ENCODE measurements at places on chromosomes 6 and 20.
A peak's percentile ranks its signal among the peaks of the same experiment; 100 is the strongest.

DNA sequence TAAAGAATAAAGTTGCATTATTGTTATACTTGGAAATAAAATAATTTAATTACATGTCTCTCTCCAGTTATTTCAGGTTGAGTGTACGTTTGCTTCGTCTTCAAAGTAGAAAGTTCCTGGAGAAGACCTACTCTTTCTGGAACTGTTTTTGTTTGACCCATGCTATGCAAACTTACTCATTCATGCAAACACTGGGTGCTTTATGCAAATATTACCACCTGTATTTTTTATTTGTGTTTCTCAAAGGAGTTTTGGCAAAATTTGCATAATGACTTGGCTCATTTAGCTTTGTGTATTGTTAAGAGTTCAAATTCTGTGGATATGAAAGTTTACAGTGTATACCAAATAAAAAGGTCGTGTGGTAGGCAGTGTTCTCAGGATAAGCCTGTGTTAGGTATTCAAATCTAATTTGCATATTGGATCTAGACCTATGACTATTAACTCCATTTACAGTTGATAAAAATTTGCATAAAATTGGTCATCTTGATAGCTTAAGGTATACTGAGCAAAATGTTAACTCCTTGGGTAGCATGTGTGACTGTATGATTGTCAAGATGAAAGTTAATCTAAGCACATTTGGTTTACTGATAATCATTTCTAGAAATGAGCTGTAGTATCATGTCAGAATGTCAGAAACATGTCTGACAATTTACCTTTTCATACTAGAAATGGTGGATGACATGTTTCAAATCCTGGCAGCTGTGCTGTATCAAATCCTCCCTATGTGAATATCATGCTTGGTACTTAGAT is 65.2 kb downstream of the CDKAL1 start:
- no peak for DNase-seq

GRCh38 chr6:14706378-14706929 is 539.4 kb upstream of the JARID2 start:
- no peak for DNase-seq

- DNase-seq = peak; percentile 49
Observed at GRCh38 chr20:5222919-5223634, 93.7 kb downstream of the PROKR2 start.

DNA sequence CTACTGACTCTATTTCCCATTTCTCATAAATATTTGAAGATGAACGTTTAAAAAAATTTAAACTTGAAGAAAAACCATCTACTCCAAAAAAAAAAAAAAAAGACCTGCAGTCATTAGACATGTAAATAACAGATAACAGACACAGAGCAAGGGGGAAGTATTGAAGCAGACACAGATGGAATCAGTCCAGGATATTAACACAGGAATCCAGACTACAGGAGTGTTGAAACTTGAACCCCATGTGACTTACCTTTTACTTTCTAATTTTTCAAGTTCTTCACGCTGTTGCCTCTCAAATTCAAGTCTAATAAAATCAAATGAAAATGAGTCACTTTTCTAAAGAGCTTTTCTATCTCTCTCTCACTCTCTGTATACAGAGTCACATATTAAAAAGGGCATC is 191.8 kb downstream of the KIF16B start:
- DNase-seq = no peak

GRCh38 chr6:111789598-111789997 is 83.7 kb downstream of the FYN start:
- no peak for DNase-seq

DNA sequence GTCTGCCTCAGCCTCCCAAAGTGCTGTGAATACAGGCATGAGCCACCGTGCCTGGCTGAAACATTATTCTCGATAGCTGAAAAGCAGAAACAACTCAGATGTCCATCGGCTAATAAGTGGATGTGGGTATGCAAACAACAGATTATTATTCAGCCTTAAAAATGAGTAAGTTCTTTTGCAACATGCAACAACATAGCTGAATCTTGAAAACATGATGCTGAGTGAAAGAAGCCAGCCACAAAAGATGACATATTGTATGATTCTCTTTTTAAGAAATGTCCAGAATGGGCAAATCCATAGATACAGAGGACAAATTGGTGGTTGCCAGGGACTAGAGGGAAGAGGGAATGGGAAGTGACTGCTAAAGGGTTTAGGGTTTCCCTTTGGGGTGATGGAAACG is 61.7 kb downstream of the RIOK1 start:
- no peak for DNase-seq

GRCh38 chr6:158865769-158866168 is 46.6 kb upstream of the EZR start:
- no peak for DNase-seq

DNA sequence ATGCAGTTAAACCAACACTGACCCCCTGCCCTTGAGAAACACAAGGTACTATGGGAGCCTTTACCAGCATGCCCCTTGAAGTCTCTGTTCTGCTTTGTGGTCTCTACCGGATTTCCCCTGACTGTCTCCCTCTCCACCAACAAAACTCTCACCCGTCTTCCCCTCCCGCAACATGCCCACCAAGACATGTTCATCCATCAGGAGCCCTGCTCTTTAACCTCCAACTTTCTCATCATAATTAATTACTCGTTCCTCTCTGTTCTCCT is 1.1 kb downstream of the ZNF165 start:
- DNase-seq = no peak

DNA sequence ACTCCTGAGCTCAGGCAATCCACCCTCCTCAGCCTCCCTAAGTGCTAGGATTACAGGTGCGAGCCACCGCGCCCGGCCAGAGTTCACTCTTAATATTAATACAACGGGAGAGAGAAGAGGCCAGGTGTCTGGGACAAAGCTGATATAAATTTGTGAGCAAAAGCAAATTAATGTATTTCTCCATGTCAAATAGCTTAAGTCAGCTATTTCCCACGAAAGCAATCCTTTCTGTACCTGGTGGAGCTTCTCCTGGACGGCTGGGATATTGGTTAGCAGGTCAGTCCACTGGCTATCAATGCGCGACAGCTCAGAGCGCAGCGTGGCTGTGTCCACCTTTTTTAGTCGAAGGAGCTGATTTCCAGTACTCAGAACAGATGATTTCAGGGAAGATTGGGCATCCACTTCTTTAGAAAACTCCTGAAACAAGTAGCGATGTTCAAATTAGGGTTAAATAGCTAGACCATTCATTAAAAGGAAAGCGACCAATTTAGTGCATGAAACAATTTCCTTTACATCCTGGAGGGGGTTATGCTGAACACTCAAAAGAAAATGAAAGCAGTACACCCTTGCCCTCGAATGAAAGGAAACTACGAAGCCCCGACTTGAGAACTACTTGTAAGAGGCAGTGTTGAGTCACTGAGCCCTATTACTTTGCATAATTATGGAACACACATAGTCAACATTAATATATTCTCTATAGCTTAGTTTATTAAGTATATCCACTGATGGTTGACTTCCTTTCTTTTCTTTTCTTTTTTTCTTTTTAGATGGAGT is 403.4 kb downstream of the SYNE1 start:
- no peak for DNase-seq

DNA sequence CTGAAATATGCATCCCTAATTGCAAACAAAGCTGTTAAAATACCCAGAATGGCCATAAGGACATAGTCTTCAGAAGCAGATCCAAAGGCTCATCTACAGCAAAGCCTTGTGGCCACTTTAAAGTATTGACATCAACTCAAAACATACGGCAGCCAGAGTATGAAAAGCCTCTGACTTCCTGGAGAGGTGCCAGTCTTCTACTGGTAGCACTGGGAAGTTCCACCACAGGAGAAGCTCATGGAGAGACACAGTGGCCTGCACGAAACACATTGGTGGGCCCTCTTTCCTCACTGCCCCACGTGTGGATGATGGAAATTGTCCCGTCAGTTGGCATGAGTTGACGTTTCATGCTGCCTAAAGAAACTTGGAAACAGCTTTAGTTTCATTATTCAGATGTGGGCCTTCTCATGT is 202.6 kb upstream of the HEY2 start:
- DNase-seq = no peak

- DNase-seq = no peak
Observed at GRCh38 chr6:34511214-34511914, 44.8 kb downstream of the SPDEF start.

GRCh38 chr6:156944412-156944811 is 167.2 kb downstream of the ARID1B start:
- no peak for DNase-seq

- DNase-seq = no peak
Observed at GRCh38 chr6:42118162-42119001, 24.0 kb downstream of the C6orf132 start.

GRCh38 chr20:60117065-60117464 is 158.8 kb downstream of the CDH26 start:
- DNase-seq = no peak

GRCh38 chr6:100506651-100507050 is 41.9 kb upstream of the SIM1 start:
- no peak for DNase-seq

GRCh38 chr6:104325341-104326172 is 534.2 kb downstream of the HACE1 start:
- peak; percentile 23 for DNase-seq

- no peak for DNase-seq
Observed at GRCh38 chr20:50218987-50219435, 28.4 kb downstream of the CEBPB start.

DNA sequence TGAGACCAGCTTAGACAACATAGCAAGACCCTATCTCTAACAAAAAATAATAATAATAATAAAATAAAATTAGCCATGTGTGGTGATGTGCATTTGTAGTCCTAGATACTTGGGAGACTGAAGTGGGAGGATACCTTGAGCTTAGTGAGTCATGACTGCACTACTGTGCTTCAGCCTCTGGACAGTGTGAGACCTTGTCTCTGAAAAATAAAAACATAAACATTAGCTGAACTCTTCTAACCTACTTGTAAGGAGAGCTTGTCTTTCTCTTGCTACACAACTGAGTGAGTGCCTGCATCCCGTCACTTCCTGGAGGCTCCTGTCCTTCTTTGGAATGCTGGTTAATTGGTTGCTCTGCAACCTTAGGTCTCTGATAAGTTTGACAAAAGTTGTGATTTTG is 5.1 kb upstream of the DBNDD2 start:
- no peak for DNase-seq

DNA sequence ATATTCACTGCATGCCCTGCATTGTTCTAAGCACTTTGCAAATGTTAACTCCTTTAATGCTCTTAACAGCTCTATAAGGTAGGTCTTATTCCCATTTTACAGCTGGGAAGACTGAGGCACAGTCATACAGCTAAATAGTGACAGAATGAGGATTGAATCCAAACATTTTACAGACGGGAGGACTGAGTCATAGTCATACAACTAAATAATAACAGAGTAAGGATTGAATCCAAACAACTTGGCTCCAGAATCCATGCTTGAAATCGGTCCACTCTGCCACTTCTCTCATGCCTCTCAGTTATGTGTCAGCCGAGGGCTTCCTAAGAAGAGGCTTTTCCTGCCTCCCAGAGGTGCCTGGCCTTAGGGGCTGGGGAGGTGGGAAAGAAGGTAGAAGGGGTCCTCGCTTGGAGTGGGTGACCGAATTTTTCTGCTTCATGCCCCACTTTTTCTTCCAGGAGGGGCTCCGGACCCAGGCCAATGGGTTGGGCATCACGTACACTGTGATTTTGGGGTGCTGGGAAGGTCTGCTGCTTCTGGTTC is 137.4 kb upstream of the RNF24 start:
- no peak for DNase-seq

DNA sequence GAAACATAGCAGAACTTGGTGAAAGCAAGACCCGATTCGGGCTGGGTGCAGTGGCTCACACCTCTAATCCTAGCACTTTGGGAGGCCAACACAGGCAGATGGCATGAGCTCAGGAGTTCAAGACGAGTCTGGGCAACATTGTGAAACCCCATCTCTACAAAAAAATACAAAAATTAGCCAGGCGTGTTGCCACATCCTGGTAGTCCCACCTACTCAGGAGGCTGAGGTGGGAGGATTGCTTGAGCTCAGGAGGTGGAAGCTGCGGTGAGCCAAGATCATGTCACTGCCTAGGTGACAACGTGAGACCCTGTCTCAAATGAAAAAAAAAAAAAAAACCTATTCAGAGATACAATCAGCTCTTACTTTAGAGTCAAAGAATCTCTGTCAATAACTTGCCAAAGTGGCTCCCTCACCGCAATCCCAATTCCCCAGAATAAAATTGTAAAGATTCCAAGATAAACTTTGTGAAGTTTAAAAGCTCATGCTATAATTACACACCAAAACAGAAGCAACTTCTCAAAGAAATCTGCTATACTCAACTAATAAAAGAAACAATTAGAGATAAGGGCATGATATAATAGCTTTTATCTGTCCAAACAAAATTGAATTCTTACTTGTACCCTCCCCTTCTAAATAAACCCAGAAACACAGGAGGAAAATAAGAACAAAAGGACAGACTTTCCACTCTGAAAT is 33.6 kb downstream of the CDK19 start:
- DNase-seq = no peak

- no peak for DNase-seq
Observed at GRCh38 chr6:4272996-4273395, 137.6 kb upstream of the ECI2 start.

GRCh38 chr20:59451641-59452040 is 151.2 kb downstream of the EDN3 start:
- DNase-seq = no peak

- DNase-seq = no peak
Observed at GRCh38 chr20:37233548-37234253, 27.9 kb downstream of the GHRH start.

GRCh38 chr6:29974901-29975560 is 32.7 kb downstream of the HLA-A start:
- no peak for DNase-seq

- DNase-seq = no peak
Observed at GRCh38 chr6:906920-907319, 214.0 kb upstream of the EXOC2 start.

- no peak for DNase-seq
Observed at GRCh38 chr20:34626992-34627391, 49.9 kb downstream of the PIGU start.

GRCh38 chr6:129624488-129624887 is 85.5 kb downstream of the ARHGAP18 start:
- DNase-seq = no peak

DNA sequence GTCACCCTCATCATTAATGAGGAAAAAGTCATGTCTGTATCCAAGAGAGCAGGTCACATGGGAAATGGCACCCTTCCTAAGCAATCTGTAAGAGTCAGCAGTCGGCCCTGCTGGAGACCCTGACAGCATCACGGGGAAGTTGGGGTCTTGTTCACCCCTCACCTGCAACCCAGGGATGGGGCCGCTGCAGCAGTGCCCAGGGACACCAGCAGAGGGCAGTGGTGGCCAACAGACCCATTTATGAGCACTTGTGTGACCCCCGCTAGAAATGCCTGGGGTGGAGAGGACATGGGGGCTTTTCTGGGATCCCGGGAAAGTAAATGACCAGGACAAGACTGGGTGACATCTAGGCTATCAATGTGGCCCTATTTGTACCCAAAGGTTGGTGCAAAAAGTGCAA is 35.9 kb downstream of the ANKRD60 start:
- no peak for DNase-seq

- no peak for DNase-seq
Observed at GRCh38 chr6:136551103-136551502, 881 bp upstream of the MAP7 start.

GRCh38 chr6:34697544-34697836 is 923 bp upstream of the ILRUN start:
- no peak for DNase-seq
